CD4-positive, alpha-beta T cell treated with Interleukin-15 for 4 hours (primary cell): ENCODE measurements at places on chromosomes 11 and 22.
A peak's percentile ranks its signal among the peaks of the same experiment; 100 is the strongest.

- peak; percentile 30 for DNase-seq
These were observed 522 bp downstream of the RHOG start for GRCh38 chr11:3840004-3840869.

DNA sequence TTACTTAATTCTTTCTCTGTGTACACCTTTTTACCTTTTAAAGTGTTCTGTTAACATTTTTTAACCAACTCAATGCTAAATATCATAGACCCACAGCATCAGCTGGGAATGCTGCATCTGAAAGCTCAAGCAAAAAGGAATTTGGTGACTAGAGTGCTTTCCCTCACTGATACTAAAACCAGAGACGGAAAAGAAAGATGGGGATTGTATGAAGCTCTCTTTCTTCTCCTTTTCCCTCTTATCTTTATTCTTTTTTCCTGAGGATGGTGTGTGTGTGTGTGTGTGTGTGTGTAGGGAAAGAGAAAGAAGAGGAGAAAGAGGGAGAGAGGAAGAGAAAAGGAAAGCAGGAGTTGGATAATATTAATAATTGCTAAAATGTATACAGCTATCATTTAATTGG lies 4.1 kb upstream of the SIK2 start:
- no peak for DNase-seq

- DNase-seq = no peak
These were observed 499.6 kb upstream of the B3GAT1 start for GRCh38 chr11:134911514-134912180.

- DNase-seq = no peak
These were observed 26.2 kb downstream of the SPATA19 start for GRCh38 chr11:133819114-133819513.

GRCh38 chr22:29914165-29914564 lies 31.2 kb downstream of the MTMR3 start:
- no peak for DNase-seq

DNA sequence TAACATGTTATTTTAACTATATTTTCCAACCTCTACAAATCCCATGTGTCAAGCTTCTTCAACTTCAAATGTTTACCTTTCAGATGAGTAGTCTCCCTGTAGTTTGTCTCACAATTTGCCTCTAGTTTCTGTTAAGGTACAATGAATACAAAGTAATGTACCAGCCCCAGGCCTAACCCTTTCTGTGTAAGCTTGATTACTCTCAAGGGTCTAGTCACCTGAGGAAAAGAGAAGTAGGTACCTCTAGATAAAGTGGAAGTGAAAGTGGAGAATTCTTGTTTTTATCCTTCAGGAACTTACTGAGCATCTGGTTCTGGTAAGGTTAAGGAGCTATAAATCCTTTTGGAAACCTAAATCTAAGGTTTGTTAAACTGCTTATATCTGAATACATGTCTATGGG lies at the start of gene OR51A7:
Gene OR51A7 (plus strand): TSS at position 300 of the 400 bp plus-strand sequence. CDS start 3,587 bp downstream, outside the sequence.
- DNase-seq = no peak

DNA sequence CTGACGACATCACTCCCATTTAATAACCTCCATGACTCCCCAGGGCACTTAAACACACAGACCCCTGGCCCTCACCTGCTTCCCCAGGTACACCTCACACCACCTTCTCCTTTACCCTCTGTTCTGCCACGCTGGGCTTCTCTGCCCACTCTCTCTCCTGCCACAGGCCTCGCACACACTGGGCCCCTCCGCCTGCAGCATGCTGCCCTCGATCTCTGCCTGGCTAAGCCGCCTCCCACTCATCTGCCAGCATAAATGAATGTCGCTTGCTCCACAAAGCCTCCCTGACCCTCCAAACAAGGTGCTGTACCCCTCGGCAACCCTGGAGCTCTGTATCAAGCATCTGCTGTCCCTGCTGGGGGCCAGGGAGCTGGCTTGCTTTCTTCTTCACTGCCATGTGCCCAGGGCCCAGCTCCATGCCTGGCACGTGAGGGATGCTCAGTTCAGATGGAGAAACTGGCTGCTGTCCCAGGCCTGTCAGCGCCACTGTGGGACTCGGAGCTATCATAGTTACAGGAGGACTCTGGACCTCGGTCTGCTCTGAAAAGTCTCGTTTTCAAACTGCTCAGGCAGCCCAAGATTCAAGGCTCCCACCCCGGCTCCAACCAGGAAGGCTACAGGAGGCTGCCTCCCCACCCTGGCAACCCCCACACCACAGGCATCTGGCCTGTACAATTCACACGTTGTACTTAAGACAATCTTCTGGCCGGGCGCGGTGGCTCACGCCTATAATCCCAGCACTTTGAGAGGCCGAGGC lies 11.9 kb downstream of the TTLL1 start:
- DNase-seq = no peak

DNA sequence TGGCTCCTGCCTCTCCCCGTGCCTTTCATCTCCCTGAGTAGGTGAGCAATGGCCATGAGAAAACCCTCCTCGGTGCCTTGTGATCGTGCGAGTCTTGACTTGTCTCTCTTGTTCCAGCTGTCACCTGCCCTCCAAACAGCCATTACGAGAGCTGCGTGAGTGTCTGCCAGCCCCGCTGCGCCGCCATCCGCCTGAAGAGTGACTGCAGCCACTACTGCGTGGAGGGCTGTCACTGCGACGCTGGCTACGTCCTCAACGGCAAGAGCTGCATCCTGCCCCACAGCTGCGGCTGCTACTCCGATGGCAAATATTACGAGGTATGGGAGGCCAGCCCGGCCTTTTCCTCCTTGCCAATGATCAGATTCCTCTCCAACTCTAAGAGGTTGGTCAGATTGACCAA lies 51.7 kb downstream of the TECTA start:
- no peak for DNase-seq

GRCh38 chr22:35538801-35539321 lies 1.8 kb upstream of the RASD2 start:
- peak; percentile 18 for DNase-seq

DNA sequence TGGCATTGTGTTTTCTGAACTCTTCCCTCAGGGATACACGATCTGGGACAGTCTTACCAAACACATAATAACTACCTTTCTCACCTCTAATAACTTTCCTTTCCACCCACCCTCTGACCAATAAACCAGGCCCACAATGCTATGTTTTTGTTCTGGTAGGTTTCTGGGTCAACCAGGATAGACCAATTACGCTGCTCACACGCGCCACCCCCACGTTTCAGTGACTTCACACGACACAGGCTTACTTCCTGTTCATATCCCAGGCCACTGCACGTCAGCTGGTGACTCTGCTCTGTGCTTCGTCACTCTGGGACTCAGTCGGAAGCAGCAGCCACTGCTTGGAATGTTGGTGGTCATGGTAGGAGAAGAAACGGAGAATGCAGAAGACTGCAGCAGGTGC lies 2.5 kb downstream of the KRTAP5-4 start:
- peak; percentile 12 for DNase-seq

GRCh38 chr11:73585834-73586575 lies 11.9 kb downstream of the FAM168A start:
- DNase-seq = no peak

- no peak for DNase-seq
These were observed 195.8 kb downstream of the DLG2 start for GRCh38 chr11:85431319-85431718.

GRCh38 chr11:59901306-59901705 lies 22.7 kb downstream of the OOSP3 start:
- DNase-seq = no peak

- no peak for DNase-seq
These were observed 2.5 kb downstream of the CNIH2 start for GRCh38 chr11:66280428-66280827.

DNA sequence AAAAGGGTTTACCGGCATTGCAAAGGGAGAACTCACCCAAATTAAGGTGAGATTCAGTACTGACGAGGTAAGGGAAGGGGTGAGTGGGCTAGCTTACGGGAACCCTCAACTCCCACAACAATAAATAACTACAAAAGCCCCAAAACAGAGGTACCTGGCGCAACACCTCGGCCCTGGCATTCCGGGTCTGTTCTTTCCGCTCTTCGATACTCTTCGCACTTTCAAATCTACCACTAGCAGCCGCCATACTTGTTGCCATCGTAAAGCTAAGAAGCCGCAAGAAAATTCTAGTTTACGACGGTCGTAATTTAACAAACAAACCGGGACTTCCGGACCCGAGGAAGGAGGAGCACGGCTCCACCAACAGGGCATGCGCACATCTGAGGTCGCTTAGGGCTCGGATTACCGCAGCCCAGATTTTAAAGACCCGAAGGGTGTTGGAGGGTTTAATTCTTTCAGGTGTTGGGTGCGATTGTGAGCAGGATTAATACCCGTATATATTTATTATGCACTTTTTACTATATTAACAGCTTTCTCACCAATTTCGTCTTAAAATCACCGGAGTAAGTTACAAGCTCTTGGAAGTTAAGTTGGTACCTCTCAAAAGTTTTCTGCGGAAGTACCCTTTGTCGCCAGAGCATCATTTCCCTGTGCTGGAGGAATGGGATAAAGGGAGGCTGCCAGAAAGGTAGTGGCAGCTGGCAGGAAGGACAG lies at the start of gene CWF19L2:
Gene CWF19L2 (minus strand): TSS at position 268 of the 714 bp plus-strand sequence. CDS start 9 bp downstream, at position 259.
- peak; percentile 94 for DNase-seq

- DNase-seq = no peak
These were observed 42.7 kb downstream of the WEE1 start for GRCh38 chr11:9616042-9616675.

DNA sequence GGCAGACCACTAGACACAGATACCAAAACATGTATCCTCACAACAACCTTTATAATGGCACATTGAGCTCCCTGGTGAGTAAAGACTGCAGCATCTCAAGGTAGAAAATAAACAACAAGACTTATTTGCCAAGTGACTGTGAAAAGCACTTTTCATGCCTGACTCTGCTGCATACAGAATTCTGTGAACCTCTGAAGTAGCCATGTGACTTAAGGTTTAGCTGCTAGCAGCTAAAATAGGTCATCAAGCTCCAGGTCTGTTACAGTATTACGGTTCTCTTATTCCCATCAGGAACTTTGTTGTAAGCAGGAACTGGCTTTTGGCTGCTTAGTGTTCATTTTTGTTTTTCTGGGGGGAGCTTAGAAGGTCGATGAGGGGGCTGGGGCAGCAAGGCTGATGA lies 139.4 kb downstream of the PAX6 start:
- no peak for DNase-seq

GRCh38 chr11:87972133-87972532 lies 203.1 kb downstream of the RAB38 start:
- no peak for DNase-seq

- DNase-seq = peak; percentile 40
These were observed at the start of gene SH3BP1 for GRCh38 chr22:37639070-37639760. Gene SH3BP1, plus strand, starts transcription at chr22:37639669. Its CDS starts 119 bp downstream, at chr22:37639788.

DNA sequence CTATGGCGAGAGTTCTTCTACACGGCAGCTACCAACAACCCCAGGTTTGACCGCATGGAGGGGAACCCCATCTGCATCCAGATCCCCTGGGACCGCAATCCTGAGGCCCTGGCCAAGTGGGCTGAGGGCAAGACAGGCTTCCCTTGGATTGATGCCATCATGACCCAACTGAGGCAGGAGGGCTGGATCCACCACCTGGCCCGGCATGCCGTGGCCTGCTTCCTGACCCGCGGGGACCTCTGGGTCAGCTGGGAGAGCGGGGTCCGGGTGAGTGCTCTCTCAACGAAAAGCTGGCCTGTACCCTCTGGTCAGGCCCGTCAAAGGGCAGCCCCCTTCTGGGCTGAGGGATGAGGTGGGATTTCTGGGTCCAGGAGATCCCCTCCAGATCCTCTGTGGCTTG lies 15.9 kb upstream of the MAPK8IP1 start:
- no peak for DNase-seq

GRCh38 chr11:130476200-130476921 lies 27.9 kb downstream of the ADAMTS15 start:
- DNase-seq = no peak

DNA sequence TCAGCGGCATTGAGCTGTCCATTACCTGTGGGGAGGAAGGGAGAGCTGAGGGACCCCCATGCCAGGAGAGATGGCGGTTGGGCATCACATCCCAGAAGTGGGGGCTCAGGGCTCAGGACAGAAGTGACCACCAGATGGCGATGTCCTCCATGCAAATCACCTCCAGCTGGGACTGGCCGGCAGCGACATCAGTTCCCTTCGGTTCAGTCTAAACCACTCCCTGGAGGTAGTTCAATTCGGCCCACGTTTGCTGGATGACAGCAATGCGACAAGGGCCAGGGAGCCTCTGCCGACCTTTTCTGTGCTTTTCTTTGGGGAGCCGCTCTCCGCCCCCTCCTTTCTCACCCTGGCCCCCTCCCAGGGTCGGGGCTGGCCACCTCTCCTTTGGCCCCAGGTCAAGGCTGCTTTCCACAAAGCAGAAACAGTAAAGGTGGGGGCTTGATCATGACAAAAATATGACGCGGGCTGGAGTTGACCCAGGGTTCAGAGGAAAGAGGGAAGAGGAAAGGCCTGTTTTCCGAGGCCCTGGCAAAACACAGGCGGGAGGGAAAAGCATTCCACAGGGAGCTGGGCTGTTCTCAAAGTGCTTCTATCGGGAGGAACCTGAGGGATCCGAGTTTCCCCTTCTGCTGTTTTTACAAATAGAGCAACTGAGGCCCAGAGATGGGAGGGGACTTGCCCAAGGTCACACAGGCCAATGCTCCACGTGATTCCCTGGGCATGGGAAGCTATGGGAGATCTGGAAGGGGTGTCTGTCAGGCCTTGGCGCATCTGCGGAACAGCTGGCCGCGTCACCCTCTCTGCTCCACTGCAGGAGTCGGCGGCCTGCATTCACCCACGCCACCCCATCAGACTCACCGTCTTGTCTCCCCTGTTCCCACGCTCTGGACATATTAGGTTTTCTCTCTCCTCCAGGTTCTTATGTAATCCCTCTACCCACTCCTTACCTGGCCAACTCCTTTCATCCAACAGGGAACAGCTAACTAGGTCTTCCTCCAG lies 54.7 kb downstream of the FBXO7 start:
- peak; percentile 43 for DNase-seq

- no peak for DNase-seq
These were observed 39.0 kb downstream of the APOL5 start for GRCh38 chr22:35756722-35757121.

- DNase-seq = no peak
These were observed 4.3 kb upstream of the CARD16 start for GRCh38 chr11:105049481-105049880.

DNA sequence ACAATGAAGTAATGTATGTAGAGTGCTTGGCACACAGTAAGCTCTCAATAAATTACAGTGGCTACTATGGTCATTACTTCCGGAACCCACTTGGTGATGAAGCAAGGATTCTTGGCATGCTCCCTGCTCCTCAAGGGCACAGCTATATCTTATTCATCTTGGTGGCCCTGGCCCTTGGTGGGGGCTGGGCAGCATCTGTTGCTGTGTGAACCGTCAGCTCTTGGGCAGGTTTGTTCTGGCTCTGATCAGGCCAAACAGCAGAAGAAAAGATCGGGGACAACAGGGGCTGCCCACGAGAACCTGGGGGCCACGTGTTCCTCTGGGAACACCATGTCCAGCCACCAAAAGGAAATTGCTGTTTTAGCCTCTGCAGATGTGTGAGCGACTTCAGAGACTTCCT lies 136.9 kb upstream of the SYT13 start:
- no peak for DNase-seq

- DNase-seq = no peak
These were observed 283.4 kb downstream of the BRD1 start for GRCh38 chr22:49544286-49544685.
